ENCODE measurements at places on chromosomes 11 and 22. TPM values are rescaled to one million over a fixed set of nuclear protein-coding genes. Genes with fewer than 3 reads are reported as not detected.

NCAM1 gene
- 1.4 TPM for polyA plus RNA-seq

PATE4 gene
- polyA plus RNA-seq, result not detected

NRGN gene
- polyA plus RNA-seq, result 5.3 TPM

LRRC56 gene
- polyA plus RNA-seq, result 1.4 TPM

KIAA1671 gene
- polyA plus RNA-seq, result 5.5 TPM

MTFP1 gene
- polyA plus RNA-seq, result 20.4 TPM

ATXN10 gene
- 52.3 TPM for polyA plus RNA-seq

OSBPL5 gene
- 25.3 TPM for polyA plus RNA-seq

MUC5AC gene
- 0.03 TPM for polyA plus RNA-seq

IL17REL gene
- polyA plus RNA-seq, result 0.11 TPM

CCT8L2 gene
- not detected for polyA plus RNA-seq

RIMBP3B gene
- polyA plus RNA-seq, result not detected

RNF214 gene
- 9.4 TPM for polyA plus RNA-seq

TEAD1 gene
- polyA plus RNA-seq, result 33.7 TPM

GLYATL1 gene
- polyA plus RNA-seq, result 0.76 TPM

TRIM49B gene
- not detected for polyA plus RNA-seq

OR4C5 gene
- not detected for polyA plus RNA-seq

OR6M1 gene
- not detected for polyA plus RNA-seq

CEP164 gene
- polyA plus RNA-seq, result 9.2 TPM

PLCB3 gene
- 11.1 TPM for polyA plus RNA-seq
